NB4 (cell line): ENCODE measurements at places on chromosomes 11 and 22.

GRCh38 chr11:119316016-119316728 lies 758 bp downstream of the MCAM start:
- no peak for DNase-seq

GRCh38 chr22:49014227-49015201 lies 813.2 kb downstream of the BRD1 start:
- no peak for DNase-seq

- peak; percentile 33 for DNase-seq
Measured at GRCh38 chr22:38957046-38957770, at the start of gene APOBEC3A. APOBEC3A (plus strand) TSS chr22:38957609; CDS start chr22:38957692, 83 bp downstream.

DNA sequence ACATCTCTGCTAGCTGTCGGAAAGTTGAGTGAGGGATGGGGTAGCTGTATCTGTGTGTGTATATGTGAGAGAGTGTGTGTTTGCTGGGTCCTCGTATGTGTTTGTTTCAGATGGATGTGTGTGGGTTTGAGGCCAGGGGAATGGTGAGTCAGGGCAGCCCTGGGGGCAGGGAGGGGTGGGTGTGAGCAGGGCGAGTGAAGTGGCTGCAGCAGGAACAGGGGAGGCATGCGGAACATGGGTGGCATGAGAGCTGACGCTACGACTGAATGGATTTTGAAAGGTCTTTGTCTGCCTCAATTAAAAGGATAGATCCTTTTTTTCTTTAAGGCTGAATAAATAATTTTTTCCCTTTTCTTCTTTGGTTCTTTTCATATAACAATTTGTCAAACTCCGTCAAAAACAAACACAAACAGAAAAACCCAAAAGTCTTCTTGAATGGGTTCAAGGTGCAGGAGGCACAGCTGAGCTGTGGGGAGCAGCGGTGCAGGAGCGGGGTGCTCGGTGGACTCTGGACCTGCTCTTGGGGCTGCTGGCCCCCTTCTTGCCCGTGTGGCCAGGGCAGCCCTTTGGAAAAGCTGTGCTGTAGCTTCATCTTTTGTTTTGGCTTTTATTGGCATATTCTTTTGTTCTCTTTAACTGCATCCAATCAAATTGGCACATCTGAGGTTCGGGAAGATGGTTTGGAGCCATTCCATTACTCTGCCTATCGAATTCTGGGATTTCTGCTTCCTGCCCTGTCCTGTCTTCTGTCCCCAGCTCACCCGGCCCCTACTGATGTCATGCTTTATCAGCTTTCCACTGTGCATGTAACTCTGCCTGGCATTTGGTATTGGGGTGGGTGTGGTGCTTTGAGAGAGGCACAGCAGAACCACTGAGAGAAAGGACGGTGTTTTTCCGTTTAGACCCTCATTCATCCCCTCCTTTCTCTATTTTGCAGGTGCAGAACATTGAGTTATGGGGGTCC lies 80.1 kb downstream of the ADAMTS15 start:
- peak; percentile 49 for DNase-seq
